Stimulated activated CD4-positive, alpha-beta T cell treated with anti-CD3 and anti-CD28 coated beads, Interleukin-1b, Interleukin-23, amount 100 ng/mL, for 4 hours (primary cell): ENCODE measurements at places on chromosomes 7 and 10.

- DNase-seq: no peak
Observed at GRCh38 chr7:116576350-116577319, 51.8 kb downstream of the CAV1 start.

DNA sequence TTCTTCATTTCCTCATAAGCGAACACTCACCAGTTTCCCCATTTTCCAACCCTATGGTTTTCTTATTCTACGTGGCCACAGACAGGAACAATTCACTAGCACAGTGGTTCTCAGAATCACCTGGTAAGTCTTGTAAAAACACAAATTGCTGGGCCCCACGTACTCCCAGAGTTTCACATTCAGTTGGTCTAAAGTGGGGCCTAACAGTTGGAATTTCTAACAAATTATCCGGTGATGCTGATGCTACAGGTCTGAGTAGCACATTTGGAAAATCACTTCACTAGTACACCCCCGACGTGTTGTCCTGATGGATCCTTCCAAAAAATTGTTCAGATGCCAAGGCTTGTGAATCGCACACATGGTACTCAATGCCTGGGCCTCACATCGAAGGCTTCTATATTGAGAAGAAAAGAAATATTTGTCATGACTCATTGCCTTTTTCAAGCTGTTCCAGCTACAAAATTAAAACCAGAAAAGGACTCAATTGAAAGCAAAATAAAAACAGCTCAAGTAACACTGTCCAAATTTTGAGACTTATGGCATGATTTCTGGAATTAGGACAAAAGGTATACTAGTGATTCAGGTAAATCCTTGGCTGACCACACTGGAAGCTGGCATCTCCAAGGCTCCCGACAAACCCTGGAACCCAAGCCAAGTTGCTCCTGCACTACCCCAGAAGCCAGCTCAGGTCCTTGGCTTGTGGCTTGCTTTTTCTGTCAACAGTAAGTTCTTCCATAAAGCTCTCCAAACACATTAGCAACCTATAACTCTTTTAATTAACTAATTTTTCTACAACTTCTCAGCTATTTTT is 12.9 kb upstream of the VIM start:
- DNase-seq: no peak

- DNase-seq: no peak
Observed at GRCh38 chr7:131238347-131238931, 89.2 kb upstream of the MKLN1 start.

GRCh38 chr7:625376-625971 is 101.0 kb upstream of the DNAAF5 start:
- no peak for DNase-seq

- DNase-seq: no peak
Observed at GRCh38 chr7:66036382-66036781, 39.2 kb upstream of the ASL start.

DNA sequence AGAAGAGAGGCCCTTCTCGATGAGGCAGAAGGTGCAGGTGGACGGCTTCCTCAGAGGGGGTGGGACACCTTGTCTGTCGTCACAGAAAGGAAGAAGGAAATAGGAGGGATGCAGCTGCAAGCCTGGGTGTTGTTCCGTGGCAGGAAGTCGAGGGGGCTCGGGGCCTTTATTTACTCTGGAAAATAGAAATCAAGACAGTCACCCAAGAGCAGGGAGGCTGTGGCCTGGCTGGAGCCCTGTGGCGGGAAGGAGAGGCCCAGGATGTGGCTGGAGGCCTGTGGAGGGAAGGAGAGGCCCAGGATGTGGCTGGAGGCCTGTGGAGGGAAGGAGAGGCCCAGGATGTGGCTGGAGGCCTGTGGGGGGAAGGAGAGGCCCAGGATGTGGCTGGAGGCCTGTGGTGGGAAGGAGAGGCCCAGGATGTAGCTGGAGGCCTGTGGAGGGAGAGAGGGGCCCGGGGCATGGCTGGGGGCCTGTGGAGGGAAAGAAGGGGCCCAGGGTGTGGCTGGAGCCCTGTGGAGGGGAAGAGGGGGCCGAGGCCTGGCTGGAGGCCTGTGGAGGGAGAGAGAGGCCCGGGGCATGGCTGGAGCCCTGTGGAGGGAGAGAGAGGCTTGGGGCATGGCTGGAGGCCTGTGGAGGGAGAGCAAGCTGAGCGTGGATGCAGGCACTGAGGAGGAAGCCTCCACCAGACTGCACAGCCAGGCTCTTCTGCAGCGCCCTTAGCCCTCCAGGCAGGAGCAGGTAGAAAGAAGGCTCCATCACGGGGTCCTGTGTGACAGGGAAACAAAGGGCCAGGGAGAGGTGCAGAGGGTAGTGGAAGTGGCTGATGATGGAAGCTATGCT is 97.3 kb upstream of the SFMBT2 start:
- no peak for DNase-seq

DNA sequence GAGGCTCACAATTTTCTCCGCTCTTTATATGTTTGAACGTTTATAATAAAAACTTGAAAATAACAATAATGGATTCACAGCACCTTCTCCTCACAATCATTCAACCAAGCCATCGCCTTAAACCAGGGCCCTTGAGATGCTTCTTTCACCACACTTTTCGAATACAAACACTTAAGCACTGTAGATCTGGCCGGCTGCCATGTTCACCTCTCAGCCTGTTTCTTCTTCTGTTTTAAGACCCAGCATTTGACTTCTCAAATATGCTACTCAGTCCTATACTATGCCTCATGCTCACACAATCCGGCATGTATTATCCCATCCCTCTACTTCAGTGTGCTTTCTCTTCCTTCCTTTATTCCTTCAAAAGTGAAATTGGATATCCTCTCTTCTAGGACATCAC is 280.6 kb downstream of the TFEC start:
- DNase-seq: no peak

- DNase-seq: no peak
Observed at GRCh38 chr7:122717356-122718089, 14.8 kb upstream of the RNF148 start.

- peak; percentile 98 for DNase-seq
Observed at GRCh38 chr7:44999245-45000092, 532 bp upstream of the CCM2 start.

DNA sequence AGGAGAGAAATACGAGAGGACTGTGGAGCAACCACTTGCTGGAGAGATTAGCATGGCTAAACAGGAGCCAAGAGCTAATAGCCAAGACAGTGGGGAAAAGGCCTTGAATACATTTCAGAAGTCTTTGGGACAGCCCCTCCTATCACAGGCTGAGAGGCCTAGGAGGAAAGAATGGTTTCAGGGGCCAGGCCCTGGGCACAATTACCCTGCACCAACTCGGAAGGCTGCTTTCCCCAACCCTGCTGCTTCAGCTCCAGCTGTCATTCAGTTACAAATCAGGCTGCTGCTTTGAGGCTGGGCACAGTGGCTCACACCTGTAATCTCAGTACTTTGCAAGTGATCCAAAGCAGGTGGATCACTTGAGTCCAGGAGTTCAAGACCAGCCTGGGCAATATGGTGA is 32.0 kb upstream of the SLC35G1 start:
- no peak for DNase-seq

GRCh38 chr10:88343761-88344484 is 239.2 kb downstream of the RNLS start:
- no peak for DNase-seq

- DNase-seq: no peak
Observed at GRCh38 chr7:5357951-5358350, 65.7 kb downstream of the TNRC18 start.

GRCh38 chr10:59346321-59346720 is 16.0 kb downstream of the FAM13C start:
- no peak for DNase-seq

DNA sequence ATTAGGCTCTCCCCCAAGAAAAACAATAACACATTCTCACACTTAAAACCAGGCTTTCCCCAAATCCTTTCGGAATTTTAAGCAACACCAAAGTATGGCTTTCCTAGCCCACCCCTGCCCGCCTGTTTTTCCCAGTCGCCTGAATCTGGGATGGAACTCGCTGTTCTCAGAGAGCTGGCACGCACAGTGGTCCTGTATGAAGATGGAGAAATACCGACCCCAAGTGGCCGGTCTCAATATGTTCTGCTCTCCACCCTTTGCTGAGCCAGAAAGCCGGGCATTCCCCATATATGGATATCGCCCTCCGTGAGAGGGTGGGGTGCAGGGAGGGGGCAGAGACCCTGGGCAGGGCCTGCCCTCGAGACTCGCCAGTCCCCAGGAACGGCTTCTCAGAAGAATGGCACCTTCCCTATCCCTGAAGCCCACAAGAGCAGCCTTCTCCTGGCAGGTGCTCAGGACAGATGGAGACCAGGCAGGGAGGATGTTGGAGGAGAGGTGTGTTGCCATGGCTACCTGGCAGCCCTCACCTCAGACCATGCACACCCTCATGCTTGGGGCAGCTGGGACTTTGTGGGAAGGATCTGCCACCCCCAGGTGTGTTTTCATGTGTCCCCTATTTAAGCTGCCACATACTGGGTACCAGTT is 3.4 kb downstream of the TACR2 start:
- DNase-seq: no peak

GRCh38 chr7:47508389-47509380 is 73.2 kb downstream of the TNS3 start:
- DNase-seq: no peak

DNA sequence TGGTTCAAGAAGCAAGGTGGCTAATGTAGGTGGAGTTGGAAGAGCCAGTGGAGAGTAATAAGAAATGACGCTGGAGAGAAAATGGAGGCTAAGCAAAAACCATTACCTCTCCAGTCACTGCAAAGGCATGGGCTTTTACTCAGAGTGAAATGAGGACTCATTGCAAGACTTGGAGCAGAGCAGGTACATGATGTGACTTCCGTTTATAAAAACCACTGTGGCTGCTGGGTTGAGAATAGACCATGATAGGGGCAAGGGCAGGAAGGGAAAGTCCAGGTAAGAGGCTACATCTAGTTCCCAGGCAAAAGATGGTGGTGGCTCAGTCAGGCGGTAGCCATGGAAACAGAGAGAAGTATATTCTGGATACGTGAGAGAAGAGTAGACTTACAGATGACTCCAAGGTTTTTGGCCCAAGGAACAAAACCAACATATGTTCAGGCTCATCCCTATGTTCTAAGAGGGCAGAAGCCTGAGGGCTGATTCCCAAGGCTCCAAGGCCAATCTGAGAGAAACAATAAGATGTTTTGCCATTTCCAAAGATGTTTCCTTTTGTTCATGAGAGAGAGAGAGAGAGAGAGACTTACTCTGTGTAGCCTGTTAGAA is 21.5 kb upstream of the PDE1C start:
- DNase-seq: no peak

- DNase-seq: no peak
Observed at GRCh38 chr7:33157311-33157710, 27.9 kb downstream of the BBS9 start.

DNA sequence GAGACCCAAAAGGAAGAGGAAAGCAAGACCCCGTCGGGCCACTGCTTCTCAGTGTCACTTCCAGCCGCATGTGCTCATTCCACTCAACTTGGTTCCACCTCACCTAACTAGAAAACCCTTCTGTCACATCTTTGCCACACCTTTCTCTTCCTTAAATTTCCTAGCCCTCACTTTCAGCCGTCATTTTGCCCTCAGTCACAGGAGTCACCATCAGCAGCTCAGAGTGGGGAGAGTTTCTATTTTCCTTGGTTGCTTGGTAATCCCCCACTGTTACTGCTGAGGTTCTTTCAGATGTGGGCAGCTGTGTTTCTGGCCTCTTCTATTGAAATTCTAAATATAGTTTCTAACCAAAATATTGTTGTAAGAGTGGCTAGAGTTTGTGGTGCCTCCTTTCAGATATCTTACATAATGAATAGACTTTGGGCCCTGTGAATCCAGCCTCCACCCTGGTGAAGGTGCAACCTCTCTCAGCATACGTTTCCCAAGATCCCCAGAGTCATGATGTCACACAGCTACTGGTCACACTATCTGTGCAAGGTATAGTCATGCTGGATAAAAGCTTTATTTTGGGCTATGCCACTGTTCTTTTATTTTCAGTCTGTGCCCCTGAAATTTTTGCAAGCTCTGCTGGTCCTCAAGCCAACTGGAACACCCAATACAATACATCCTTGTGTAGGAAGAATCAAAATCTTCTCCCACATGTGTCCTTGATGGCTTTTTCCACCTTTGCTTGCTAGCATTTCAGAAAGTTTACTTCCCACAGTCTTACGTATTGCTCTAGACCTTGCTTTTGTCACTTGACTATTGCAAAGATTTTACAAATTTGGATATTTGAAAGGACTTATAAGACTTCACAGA is 9.2 kb downstream of the AGBL3 start:
- no peak for DNase-seq

- no peak for DNase-seq
Observed at GRCh38 chr10:87837445-87837844, 19.4 kb upstream of the ATAD1 start.

DNA sequence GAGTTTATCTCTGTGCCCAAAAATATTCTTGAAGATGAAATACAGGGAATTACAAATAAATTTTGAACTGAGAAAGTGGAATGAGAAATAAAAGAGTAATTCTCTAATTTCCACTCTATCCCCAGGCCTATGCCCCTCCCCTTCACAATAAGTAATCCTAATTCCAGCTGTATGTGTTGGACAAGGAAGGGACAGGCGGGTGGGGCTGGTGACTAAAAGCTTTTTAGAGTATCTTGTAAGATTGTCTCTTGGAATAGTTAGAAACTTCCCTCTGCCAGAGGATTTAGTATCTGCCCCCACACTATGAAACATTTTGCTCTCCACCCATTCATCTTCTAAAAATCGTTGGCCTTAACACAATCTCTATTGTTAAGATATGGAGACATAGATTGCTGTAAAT is 199.2 kb downstream of the MBL2 start:
- DNase-seq: no peak

DNA sequence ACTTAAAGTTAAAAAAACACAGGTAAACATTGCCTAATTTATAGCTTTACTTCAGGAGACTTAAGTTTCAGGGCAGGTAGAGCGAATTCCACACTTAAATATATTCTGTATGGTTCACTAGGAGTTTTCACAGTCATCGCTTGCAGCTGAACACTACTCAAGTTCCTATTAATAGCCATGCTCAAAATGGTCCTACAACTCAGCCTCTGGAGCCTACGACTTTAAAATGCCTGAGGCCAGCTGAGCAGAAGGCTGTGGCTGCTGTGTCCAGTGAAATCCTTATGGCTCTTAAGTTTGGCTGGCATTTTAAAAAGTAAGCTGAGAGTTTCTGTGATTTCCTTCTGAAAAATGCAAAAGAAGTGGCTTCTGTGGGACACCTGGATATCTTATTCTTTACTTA is 105.4 kb upstream of the GLI3 start:
- no peak for DNase-seq

- no peak for DNase-seq
Observed at GRCh38 chr7:95104739-95105138, 197.3 kb downstream of the PPP1R9A start.

GRCh38 chr7:91941450-91941849 is 788 bp downstream of the AKAP9 start:
- peak; percentile 6 for DNase-seq

- no peak for DNase-seq
Observed at GRCh38 chr7:94301024-94301586, 93.6 kb upstream of the COL1A2 start.

GRCh38 chr10:75099952-75100763 is 11.3 kb upstream of the SAMD8 start:
- peak; percentile 82 for DNase-seq

GRCh38 chr10:64528294-64529002 is 1007.2 kb downstream of the REEP3 start:
- DNase-seq: no peak

GRCh38 chr7:87627634-87627994 is 584 bp upstream of the RUNDC3B start:
- no peak for DNase-seq

GRCh38 chr7:17989546-17989945 is 38.1 kb downstream of the PRPS1L1 start:
- DNase-seq: no peak
